ENCODE measurements at places on chromosomes 2 and 18.

- no peak for DNase-seq
These were observed 279.1 kb upstream of the ZEB2 start for GRCh38 chr2:144798989-144799388.

GRCh38 chr2:137829251-137829650 lies 135.0 kb upstream of the HNMT start:
- DNase-seq: no peak

GRCh38 chr2:51953931-51954330 lies 922.0 kb upstream of the NRXN1 start:
- DNase-seq: no peak

- DNase-seq: no peak
These were observed 35.4 kb downstream of the BARD1 start for GRCh38 chr2:214774108-214774507.

GRCh38 chr18:55353806-55354205 lies 234.2 kb downstream of the TCF4 start:
- no peak for DNase-seq

DNA sequence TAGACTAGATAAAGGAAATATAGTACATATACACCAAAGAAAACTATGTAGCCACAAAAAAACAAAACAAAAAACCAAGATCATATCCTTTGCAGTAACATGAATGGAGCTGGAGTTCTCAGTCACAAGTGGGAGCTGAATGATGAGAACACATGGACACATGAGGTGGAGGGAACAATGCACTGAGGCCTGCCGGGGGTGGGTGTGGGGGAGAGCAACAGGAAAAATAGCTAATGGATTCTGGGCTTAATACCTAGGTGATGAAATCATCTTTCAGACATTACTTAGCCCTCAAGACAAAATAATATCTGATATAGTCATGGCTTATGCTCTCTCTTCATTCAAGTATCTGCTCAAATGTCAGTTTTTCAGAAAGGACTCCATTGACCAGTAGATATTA lies 930.6 kb downstream of the LRP1B start:
- no peak for DNase-seq

DNA sequence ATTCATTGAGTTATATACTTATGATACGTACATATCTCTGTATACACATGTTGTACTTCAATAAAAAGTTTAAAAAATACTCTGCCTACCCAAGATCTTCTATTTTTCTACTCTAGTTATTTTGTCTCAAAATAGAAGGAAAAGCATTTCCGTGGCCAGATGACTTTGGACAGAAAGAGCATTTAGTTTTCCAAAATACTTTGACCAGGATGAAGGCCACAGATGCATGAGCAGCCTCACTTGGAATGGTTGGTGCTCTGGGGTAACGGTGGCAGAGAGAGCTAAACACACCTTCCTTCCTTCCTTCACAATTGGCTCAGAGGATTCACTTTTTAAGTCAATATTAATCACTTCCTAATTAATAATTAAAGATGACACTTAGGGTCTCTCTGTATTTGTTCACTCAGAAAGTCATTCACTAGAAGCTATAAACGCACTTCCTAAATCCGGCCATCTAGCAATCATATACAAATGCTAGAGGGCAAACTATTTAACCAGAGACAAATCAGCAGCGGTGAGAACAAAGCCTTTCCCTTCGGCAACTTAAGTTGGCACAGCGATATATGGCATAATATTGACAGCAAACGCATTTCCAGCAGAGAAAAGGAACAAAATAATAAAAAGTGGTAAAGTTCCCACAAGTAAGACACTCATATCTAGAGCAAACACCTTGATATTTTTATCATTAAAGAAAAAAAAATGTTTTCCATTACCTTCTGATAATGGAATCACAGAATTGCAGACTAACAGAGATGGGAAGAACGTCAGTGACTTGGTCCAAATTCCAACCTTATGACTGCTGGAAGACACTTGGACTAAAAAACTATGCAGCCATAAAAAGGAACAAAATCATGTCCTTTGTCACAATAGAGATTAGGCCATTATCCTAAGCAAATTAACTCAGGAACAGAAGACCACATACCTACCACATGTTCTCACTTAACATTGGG lies 55.9 kb upstream of the NARS1 start:
- DNase-seq: no peak

DNA sequence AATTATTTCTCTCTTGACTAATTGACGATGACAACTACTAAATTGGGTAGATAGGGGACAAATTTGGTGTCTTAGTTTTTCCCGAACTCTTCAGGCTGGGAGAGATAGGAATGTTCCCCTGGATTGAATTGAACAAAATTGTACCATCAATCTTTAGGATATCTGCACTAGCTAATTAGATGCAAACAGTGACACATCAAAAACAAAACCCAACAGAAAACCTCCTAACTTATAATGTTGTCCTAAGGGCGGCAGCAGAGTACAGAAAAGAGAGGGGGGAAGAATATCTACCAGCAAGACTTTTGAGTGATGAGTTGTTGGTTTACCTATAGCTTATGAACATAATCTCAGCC lies 342.9 kb downstream of the INSIG2 start:
- DNase-seq: no peak

DNA sequence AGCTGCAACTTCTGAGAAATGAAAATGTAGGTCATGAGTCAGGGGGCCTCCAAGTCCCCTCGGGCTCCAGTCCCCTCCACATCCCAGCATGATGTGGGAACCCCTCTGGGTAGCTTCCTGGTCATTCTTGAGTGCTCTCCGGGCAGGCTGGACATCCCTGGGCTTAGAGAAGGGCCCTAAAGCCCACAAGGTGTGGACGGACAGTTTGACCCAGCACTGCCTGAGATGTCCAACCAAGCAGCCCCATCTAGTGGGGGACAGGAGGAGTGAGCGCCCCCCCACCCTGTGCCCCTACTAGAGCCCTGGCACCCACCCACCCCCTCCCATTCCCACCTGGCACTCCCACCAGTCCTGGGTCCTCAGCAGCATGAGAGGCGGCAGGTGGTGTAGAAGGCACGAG lies 46.0 kb downstream of the CYP27C1 start:
- no peak for DNase-seq

GRCh38 chr2:44719562-44719961 lies 221.9 kb upstream of the SIX3 start:
- DNase-seq: no peak

GRCh38 chr18:28960146-28960545 lies 783.2 kb upstream of the CDH2 start:
- no peak for DNase-seq

DNA sequence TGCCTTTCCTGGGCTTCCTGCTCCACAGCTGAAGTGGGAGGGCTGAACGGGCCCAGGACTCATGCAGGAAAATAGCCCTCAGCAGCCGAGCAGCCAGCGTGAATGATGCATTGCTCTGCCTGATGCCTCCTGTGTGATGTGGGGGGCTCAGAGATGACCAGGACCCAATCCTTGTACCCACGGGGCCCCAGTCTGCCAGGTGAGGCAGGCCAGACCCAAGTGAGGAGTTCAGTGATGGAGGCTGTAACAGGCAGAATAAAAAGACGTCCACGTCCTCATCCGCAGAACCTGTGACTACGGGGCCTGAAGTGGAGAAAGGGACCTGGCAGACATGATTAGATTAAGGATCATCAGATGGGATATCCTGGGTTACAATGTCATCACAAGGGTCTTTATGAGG lies 194.9 kb upstream of the HDAC4 start:
- DNase-seq: no peak

DNA sequence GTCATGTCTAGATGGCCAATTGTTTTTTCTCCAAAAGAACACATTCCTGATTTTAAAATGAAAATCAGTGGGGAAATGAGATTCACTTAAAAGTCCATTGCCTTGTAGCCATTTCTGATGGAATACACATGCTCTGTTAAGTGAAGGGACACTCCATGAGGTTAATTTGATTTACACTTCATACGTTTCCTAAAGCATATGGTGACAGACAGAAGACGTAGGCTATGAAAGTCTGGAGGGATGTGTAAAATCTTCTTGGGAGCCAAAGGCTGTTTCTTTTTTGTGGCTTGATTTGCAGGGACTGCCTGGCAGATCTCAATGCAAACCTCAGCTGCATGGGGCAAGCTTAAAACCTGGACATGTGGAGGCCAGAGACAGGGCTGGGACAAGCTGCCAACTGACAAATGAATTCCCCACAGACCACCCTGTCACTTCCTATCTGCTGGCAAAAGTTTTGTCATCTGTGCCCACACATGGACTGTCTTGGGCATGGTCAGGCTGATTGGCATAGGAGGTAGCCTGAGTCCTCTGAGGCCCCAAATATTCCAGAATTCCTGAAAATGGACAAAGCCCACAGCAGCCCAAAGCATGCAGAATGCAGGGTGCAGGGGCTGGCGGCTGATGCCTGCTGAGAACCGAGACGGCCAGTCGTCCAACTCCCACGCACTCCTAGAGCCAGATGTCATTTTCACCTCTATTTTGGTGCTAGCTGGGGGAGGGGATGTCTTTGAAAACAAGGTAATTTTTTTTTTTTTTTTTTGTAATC lies 73.9 kb downstream of the SDC1 start:
- DNase-seq: no peak

DNA sequence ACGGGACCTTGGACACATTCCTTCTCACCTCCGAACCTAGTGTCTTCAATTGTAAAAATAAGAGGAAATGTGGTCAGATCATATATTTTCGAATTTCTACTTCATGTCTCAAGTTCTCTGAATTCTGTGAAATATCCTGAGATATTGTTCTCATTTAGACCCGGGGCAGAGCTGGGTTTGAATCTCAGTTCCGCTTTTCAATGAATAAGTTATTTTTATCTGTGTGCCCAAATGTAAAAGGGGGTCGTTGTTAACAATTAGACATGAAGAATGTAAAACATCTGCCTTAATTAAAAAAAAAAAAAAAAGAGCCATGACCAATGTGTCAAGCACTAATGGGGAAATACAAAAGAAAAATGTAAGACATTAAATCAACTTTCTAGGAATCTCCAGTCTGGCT lies 48.9 kb upstream of the BCL11A start:
- DNase-seq: no peak

DNA sequence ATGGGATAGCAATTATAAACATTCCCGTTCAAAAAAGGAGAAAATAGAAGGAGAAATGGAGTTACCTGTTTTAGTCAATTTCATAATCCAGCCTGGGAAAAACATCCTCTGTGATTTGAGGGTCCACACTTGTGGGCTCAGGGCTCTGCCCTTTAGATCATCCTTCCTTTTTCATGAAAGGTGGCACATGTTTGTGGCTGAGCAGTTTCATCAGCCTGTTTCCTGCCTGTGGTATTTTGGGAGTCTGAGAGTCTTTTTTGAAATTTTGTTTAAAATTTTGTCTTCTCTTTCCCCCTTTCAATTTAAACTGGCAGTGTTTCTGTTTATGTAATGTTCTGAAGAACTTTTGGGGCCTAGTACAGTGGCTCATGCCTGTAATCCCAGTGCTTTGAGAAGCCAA lies 84.0 kb downstream of the KIAA1328 start:
- no peak for DNase-seq

- no peak for DNase-seq
These were observed 55.7 kb downstream of the ANKMY1 start for GRCh38 chr2:240502059-240502429.

DNA sequence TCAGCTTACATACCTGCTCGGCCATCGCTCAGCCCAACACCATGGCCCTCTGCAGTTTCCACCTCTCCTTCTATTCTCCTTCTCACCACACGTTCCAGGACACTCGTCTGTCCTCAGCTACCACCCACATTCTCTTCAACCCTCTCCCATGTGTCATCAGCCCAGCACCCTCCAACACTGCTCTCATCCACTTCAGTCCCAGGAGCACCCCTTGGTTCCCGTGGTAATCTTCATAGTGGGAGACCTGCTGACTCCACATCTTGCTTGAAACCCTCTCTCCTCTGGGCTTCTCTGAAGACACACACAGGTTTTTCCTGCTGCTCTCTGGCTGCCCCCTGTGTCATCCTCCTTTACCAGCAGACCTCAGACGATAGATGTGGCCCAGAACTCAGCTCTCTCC lies 228.7 kb downstream of the GBX2 start:
- no peak for DNase-seq

DNA sequence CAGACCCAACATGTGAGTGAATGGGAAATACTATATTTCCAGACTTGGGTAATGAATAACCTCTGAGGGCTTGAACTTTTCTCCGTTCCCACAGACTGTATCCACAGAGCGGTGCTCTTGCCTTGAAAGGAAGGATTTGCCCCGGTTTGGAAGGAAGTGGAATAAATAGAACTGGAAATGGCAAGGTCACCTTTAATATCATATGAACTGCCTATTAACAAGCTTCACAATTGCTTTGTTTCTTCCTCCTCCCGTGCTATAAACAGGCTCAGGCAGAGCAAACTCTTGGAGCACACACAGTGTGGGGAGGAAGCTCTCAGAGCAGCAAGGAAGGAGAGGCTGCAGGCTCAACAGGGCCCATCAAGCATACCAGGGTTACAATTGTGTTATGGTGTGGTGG lies 28.5 kb upstream of the DARS1 start:
- DNase-seq: no peak

- no peak for DNase-seq
These were observed 70.8 kb downstream of the ABI2 start for GRCh38 chr2:203399031-203399430.
